ENCODE measurements at places on chromosomes 3 and 15.

GRCh38 chr3:155012584-155012983, 67.5 kb upstream of the MME start:
- no peak for DNase-seq

- DNase-seq: no peak
Measured at GRCh38 chr3:126907557-126907956, 75.4 kb upstream of the PLXNA1 start.

DNA sequence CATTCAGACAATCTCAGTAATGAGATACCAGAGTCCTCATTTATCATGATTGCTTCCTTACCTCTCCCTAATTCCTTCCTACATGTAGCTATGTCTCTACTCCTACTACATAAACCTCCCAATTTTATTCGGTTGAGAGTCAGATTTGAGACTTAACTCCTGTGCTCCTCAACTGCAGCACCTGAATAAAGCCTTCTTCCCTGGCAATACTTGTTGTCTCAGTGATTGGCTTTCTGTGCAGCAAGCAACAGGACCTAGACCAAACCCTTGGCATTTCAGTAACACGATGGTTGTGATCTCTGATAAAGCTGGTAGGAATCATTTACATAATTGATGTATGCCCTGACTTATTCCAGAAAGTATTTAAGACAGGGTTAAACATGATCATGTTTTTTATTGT, 106.7 kb upstream of the NANOGP8 start:
- DNase-seq: no peak

GRCh38 chr3:160127308-160127707, 97.9 kb upstream of the C3orf80 start:
- no peak for DNase-seq

GRCh38 chr3:159158801-159159200, 356.9 kb downstream of the MFSD1 start:
- no peak for DNase-seq

GRCh38 chr15:85929786-85930185, 135.1 kb upstream of the KLHL25 start:
- DNase-seq: no peak

- no peak for DNase-seq
Measured at GRCh38 chr15:99632521-99632920, 66.7 kb downstream of the MEF2A start.

GRCh38 chr15:35691173-35691761, 145.3 kb upstream of the DPH6 start:
- DNase-seq: no peak

DNA sequence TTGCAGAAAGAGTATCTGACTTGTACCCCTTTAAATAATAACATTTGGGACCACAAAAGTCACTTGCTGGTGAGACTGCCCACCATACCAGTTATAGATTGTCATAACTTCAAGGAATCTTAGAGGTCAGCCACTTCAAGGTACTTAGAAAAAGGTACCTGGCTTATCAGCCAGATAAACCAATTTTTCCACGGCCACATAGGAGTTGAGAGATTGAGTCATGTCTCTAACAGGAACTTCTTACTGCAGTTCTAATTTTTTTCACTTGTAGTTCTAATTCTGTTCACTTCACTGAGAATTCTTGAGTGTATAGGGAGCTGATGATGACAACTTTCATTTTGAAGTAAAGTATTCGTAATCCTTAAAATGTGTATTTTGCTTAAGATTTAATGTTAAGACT, 317.1 kb upstream of the CBLB start:
- no peak for DNase-seq

- DNase-seq: no peak
Measured at GRCh38 chr15:70480196-70480856, 283.0 kb downstream of the UACA start.

GRCh38 chr3:160860346-160860745, 104.3 kb downstream of the PPM1L start:
- DNase-seq: no peak

GRCh38 chr3:32313723-32314473, 75.4 kb downstream of the CMTM8 start:
- DNase-seq: no peak

GRCh38 chr15:67296188-67296587, 41.6 kb downstream of the IQCH start:
- no peak for DNase-seq

DNA sequence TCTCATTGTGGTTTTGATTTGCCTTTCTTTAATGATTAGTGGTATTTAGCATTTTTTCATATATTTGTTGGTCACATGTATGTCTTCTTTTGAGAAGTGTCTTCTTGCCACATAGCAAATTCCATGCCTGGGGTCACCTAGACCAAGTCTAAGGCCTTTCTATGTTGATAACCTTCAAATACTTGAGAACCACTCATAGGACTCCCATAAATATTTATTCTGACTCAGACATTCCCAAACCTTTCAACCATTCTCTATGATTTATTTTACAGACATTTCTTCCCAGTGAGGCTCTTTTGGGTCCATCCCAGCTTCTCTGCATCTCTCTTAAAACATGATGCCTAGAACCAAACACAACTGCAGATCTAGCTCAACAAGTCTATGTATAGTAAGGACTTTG, 69.2 kb downstream of the ATP8B4 start:
- DNase-seq: no peak

- DNase-seq: no peak
Measured at GRCh38 chr3:30355622-30356021, 250.8 kb upstream of the TGFBR2 start.

All from stimulated activated naive CD4-positive, alpha-beta T cell (primary cell).